ENCODE measurements at places on chromosomes 2 and 18.
A peak's percentile ranks its signal among the peaks of the same experiment; 100 is the strongest.

- DNase-seq = no peak
These were observed 39.7 kb downstream of the FOSL2 start for GRCh38 chr2:28432362-28432761.

- DNase-seq = no peak
These were observed 73.5 kb downstream of the ALK start for GRCh38 chr2:29847886-29848285.

DNA sequence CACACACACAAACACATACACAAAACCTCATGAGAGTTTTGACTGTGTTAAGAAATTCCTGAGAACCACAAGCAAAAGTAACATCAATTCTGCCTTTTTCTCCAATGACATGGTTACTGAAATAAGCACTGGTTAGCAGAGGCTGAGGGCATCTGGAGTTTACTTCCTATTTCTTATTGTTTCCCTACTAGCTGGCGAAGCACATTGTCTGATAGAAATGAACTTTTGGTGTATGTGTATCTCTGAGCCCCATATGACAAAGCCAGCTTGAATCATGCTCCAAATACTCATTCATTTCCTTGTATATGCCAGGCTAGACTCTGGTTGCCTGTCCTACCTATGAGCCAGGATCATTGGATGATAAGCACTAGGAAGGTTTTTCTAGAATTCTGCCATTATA lies 203.1 kb downstream of the NCKAP5 start:
- DNase-seq = no peak

DNA sequence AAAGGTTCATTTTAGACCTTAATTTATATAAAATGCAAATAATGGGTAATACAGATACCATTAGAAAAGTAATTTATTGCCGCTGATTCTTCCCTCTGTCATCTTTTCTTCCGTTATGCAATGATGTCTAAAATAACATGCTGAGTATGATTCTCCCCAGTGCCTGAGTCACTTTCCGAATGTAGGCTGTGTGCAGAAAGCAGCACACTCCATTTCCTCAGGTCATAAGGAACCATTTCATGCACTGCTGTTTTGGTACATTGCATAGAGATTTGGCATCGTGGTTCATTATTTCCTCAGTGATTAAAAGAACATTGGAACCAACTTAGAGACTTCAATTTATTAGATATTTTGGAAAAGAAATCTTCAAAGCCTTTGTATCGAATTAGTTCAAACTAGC lies 173.5 kb downstream of the CDH2 start:
- no peak for DNase-seq

DNA sequence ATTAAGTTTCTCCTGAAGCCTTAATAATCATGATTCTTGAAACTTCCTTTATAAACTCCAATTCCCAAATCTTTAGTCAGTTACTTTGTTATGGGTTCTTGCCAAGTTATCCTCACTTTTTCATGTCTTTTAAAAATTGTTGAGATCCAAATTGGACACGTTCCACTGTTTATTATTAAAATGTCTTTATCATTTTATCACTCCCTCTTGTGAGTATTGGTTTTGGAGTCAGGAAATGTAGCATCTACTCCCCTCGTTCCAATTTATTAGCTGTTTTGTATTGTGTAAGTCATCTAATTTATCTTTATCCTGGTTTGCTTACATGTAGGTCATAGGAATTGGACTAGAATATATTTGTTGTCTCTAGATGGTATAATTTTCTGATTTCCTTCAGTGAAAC lies 213.1 kb upstream of the SLC39A10 start:
- no peak for DNase-seq

DNA sequence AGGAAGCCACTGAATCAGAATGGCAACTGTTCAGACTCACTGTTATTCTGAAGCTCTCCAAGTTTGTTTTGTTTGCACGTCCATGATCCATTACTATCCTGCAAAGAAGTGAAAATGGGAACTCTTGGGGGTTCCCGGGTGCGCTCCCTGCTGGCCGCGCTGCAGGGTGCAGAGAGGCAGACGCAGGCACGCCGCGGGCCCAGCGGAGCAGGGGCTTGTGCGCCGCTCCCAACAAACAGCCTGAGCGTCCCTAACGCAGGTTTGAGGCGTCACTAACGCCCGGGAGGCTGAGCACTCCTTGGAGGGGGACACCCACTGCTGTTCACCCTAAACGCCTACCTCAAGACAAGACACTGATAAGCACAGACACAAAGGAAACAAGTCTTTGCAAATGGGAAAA lies 14.3 kb upstream of the PIEZO2 start:
- DNase-seq = peak; percentile 27

DNA sequence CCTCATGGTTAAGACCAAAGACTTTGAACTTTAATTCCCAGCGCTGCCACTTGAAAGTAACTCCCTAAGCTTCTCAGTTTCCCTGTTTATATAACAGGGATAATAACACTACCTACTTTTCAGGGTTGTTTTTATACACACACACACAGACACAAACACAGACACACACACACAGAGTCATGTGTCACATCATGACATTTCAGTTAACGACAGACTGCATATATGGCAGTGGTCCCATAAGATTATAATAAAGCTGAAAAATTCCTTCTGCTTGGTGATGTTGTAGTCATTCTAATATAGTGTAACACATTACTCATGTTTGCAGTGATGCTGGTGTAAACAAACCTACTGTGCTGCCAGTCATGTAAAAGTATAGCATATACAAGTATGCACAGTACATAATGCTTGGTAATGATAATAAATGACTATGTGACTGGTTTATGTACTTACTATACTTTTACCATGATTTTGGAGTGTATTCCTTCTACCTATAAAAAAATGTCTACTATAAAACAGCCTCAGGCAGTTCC lies 89.2 kb upstream of the ITGA4 start:
- DNase-seq = no peak

DNA sequence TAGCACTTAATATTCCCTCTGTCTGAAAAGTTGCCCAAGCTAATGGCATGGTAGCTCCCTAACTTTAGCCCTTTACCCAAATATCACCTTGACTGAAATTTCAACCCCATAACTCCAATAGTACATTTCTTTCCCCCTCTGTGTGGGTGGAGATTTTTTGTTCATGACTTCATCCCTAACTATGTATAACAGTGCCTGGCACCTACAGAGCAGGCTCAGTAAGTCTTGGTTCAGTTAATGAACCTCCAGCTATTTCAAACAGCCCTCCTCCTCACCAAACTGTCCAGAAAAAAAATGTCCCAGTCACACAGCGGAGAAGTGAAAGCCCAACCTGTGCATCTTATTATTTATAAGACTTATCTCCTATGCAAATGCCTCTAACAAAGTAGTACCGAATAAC lies 18.6 kb downstream of the BUB1 start:
- DNase-seq = no peak

DNA sequence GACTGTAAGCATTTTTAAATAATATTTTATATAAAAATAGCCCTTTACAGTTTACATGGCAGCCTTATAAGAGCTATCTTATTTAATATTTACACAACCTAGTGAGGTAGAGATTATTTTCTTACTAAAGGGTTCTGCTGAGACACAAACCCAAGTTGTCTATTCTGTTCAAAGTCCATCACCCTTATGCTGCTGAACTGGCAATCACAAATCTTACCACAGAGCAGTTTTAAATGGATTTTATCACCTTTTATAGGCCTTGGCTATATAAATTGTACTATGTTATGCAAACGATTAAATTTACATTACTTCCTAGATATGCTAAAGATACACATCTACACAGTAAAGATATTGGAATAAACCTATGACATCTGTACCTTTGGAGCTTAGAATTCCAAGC lies 40.7 kb downstream of the RBM45 start:
- DNase-seq = no peak

- DNase-seq = no peak
These were observed 23.4 kb downstream of the CROCC2 start for GRCh38 chr2:240929364-240930095.

DNA sequence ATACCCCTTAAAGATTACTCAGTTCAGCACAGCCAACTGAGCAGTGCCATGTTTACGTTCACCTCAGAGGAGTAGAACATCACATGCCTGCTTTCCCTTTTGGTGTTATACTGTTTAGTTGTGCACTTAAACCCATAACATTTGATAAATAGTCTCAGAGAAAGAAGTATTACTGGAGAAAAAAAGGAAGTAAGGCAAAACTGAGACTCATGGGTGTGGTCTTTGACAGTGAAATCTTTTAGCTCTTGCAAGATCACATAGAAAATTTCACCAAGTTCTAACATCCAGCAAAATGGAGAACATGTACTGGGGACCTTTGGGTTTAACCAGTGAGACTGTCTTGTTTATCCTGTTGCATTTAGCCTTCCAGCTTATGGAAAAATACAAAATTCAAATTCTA lies 5.6 kb downstream of the TANK start:
- no peak for DNase-seq

GRCh38 chr2:124482551-124482950 lies 457.5 kb downstream of the CNTNAP5 start:
- DNase-seq = no peak

- DNase-seq = no peak
These were observed 40.0 kb downstream of the TTC32 start for GRCh38 chr2:19861813-19862212.

DNA sequence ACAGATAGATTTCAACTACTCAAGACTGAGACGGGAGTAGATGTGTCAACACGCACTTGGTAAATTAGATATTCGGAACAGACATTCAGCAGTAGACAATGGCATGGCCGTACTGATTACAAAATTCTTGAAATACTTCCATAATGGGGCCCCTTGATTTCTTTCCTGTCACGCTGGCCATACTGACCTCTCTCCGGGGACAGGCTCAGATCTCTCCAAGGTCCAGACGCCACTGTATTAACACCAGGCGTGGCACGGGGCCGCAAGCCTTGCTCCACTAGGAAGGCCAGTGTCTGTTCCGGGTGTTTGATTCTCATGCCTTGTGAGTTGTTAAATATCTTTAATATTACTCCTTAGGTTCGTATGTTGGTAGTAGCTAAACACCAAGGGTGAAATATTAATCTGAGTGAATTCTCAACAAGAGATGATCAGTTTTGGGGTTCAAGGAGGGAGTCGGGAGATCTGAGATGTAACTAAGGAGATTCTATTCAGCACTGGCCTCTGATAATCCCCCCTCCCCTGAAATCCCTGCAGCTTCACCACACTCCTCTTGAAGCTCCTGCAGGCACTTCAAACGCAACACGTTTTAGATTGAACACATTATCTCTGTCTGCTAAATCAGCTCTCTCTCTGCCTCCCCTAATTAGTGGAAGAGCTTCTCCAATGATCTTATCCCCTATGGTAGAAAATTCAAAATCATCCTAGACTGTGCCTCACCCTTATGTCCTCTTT lies 2.2 kb upstream of the EHD3 start:
- DNase-seq = no peak

DNA sequence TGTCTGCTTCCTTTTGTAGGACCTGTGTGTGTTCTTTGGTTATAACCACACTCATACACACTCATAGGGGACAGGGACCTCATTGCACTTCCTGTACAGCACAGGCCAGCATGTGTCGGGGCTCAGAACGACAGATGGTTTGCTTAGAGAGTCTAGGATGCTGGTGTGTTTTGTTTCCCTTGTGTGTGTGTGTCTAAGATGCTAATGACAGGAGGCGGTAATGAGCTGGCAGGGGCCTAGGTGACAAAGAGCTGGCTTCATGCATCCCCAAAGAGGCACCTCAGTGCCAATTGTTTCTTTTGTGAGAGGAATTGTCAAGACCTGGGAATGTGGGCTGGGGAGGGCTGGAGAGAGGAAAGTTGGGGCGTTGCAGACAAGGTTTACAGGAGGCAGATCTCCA lies 66.6 kb downstream of the CELF4 start:
- no peak for DNase-seq

DNA sequence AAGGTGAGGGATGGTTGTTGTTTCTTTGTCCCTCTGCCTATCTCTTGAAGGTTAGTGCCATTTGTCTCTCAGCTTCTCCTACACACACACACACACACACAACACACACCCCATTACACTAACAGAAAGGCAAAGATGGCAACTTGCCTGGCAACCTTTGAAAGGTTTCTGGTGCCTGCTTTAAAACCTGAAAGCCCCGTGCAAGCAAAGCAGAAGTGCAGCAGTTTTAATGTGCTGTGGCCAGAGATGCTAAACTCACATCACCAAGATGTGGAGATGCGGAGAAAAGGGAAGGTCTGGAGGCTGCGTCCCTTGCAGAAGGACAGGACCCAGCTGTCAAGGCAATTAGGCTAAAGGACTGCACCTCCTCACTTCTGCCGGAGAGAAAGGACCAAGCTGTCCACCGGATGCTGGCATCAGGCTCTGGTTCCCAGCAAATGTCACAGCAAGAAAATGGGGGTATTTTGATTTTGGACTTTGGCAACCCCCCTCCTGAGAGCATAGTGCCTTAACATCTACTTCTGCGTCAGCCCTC lies 196.4 kb downstream of the ARL4C start:
- DNase-seq = no peak

DNA sequence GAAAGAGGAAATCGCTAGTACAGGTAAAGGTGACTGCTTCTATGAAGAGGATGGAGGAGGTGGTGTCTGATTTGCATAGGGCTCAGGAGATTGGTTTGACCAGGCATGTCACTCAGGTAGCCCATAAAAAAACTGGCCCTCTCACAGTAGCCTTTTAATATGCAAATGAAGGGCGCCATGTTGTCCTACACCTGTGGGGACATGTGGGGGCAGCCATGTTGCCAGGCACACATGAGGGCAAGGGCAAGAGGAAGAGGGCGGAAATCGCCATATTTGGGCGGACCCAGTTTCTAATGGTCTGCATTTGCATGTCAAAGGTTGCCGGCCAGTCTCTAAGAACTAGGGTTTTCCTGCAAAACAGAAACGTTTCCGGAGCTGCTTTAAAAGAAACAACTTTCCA lies 1330.6 kb downstream of the DSC3 start:
- no peak for DNase-seq

GRCh38 chr2:133673305-133673905 lies 105.1 kb upstream of the NCKAP5 start:
- DNase-seq = no peak

- DNase-seq = no peak
These were observed 135.2 kb downstream of the PRPF40A start for GRCh38 chr2:152582081-152582480.

GRCh38 chr2:32358111-32358482 lies 1.3 kb downstream of the BIRC6 start:
- peak; percentile 19 for DNase-seq

GRCh38 chr2:12194968-12195367 lies 448.5 kb downstream of the LPIN1 start:
- DNase-seq = no peak

GRCh38 chr18:3093624-3094337 lies 80.8 kb upstream of the LPIN2 start:
- no peak for DNase-seq

GRCh38 chr18:6980363-6980762 lies 137.2 kb downstream of the LAMA1 start:
- no peak for DNase-seq

DNA sequence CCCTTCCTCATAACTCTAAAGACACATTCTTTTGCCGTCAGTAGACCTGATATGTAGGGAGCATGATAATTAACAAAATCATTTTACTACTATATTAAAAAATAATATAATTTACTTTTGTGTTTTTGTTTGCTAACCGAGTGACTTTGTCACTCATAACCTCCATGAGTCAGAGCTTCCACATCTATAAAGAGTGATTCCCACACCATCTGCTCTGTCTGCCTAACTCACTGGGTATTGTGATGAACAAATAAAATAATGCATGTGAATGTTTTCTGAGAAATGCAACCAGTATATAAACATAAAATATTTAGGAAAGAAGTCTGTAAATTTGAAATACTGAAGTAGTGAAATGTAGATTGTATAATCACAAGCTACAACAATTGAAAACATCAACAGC lies 123.4 kb upstream of the DSEL start:
- DNase-seq = no peak

GRCh38 chr18:50356036-50356945 lies 18.6 kb upstream of the SKA1 start:
- no peak for DNase-seq

GRCh38 chr18:47346016-47346415 lies 94.6 kb upstream of the SKOR2 start:
- no peak for DNase-seq

All from stimulated activated CD4-positive, alpha-beta T cell treated with anti-CD3 and anti-CD28 coated beads, Interleukin-2, amount 100 ng/mL, for 24 hours (primary cell).